ENCODE measurements at places on chromosomes 4 and X. TPM values are rescaled to one million over a fixed set of nuclear protein-coding genes. Genes with fewer than 3 reads are reported as not detected.

- H3K36me3 ChIP-seq, result no peaks in the 10 kb centered on the region
- no peaks in the 10 kb centered on the region for H3K27me3 ChIP-seq
- H3K4me3 ChIP-seq, result no peak overlapping the region
- no peaks in the 10 kb centered on the region for H3K4me1 ChIP-seq
- no peak overlapping the region for H3K27ac ChIP-seq
Observed at GRCh38 chrX:120660637-120661036, 30.8 kb upstream of the C1GALT1C1 start.

DNA sequence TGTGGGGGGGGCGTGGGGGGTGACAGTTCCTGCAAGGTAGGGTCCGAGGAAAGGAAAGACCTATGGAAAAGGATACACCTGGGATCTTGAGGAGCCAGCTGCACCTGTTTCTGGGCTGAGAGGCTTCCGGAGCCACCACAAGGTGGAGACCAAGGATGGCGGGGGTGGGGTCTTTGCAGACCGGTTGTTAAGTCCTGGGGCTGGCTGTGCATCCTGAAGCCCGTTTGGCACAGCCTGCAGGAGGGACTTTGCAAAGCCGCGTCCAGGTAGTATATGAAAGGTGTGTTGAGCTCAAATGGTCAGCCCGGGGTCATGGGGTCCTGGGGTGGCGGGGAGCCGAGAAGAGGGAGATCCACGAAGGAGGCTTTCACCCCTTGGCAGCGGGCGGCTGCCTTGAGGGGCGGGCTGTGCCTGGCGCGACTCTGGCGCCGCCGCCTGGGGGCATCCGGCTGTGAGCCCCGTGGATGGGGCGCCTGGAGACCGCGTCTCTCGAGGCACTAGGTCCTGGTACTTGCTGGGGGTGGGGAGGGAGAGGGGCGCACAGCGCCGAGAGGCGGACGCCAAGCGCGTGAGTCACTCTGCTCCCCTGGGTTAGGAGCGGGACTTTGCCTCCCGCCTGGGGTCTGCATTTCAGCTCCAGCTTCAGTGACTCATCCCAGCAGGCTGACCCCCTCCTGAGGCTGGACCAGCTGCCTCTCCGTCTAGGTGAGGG, 58.2 kb upstream of the DYNLT3 start:
- no peak for DNase-seq
- no peak overlapping the region for H3K27ac ChIP-seq
- H3K36me3 ChIP-seq, result no peaks in the 10 kb centered on the region
- H3K27me3 ChIP-seq, result peaks cover 21% of the 10 kb centered on the region

DNA sequence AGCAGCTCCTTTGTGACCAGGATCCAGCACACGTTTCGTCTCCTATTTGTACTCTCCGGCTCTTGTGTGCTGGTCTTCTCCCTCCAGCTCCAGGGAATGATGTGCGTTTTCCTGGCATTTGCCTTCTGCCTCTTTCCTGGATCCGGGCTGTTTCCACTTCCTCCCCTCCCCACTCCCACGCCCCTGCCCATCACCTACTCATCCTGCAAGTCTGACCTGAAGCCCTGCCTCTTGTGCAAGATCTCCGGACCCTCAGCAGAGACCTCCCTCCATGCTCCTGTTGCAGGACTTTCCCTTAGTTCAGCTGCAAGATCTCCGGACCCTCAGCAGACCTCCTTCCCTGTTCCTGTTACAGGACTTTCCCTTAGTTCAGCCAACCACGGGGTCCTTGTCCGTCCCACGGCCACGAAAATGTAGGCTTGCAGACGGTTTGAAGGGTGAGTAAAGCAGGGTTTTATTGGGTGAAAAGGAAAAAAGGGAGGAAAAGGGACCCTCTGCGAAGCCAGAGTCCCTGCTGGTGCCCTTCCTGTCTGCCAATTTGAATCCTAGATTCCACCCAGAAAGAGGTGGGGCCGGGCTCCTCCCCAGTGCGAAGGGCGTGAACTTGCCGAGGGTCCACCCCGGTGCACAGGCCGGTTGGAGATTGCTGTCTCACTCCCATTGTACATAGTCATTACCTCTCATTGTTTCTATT, 74.4 kb upstream of the IRF2 start:
- H3K4me3 ChIP-seq, result no peak overlapping the region
- H3K36me3 ChIP-seq, result no peaks in the 10 kb centered on the region
- DNase-seq, result no peak
- no peaks in the 10 kb centered on the region for H3K4me1 ChIP-seq
- H3K27me3 ChIP-seq, result no peaks in the 10 kb centered on the region

- no peaks in the 10 kb centered on the region for H3K27me3 ChIP-seq
- no peaks in the 10 kb centered on the region for H3K4me1 ChIP-seq
- no peaks in the 10 kb centered on the region for H3K36me3 ChIP-seq
- no peak overlapping the region for H3K4me3 ChIP-seq
- no peak overlapping the region for H3K27ac ChIP-seq
Observed at GRCh38 chr4:144213371-144213770, 72.9 kb upstream of the GYPA start.

- DNase-seq, result no peak
- H3K27me3 ChIP-seq, result no peaks in the 10 kb centered on the region
- no peaks in the 10 kb centered on the region for H3K4me1 ChIP-seq
- H3K4me3 ChIP-seq, result no peak overlapping the region
Observed at GRCh38 chr4:148196164-148196563, 246.1 kb downstream of the NR3C2 start.

DNA sequence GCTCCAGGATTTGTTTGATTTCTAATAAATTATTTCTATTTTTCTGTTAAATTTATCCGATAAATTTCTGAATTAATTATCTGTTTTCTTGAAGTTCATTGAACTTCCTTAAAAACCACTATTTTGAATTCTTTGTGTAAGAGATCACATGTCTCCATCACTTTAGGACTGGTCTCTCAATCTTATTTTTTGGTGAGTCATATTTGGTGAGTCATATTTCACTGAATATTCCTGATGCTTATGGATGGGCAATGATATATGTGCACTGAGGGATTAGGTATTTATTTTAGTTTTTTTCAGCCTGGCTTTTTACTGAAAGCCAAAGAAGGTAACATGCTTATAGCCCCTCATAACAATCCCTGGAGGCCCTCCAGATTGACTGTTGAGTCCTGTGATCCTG, 48.5 kb upstream of the IL15 start:
- H3K27ac ChIP-seq, result no peak overlapping the region
- no peak for DNase-seq
- H3K27me3 ChIP-seq, result no peaks in the 10 kb centered on the region

DNA sequence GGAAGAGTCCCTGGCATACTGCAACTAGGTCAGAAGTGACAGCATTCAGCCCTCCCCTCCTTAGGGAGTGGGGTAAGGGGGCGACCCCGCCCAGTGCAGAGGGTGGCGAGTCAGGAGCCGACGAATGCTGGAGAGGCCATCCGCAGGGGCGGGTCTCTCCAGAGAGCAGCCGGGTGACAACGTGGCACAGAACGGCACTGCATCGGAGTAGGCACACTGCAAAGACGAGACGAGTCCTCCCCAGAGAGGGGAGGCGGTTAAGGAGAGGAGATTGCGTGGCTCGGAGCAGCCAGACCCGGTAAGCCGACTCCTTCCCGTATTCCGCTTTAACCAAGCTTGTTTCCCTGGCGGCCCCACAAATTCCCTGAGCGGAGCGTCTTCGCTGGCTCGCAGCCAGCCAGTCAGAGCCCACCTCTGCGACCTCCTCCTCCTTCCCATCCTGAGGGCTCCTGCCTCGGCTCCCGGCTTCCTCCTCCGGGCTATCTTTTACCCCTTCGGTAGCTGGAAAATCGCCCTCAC, 54.9 kb downstream of the LINC00632 start:
- H3K4me1 ChIP-seq, result peaks cover 9% of the 10 kb centered on the region
- peak overlapping the region; percentile 37 for H3K4me3 ChIP-seq
- no peak for DNase-seq
- no peaks in the 10 kb centered on the region for H3K36me3 ChIP-seq

DNA sequence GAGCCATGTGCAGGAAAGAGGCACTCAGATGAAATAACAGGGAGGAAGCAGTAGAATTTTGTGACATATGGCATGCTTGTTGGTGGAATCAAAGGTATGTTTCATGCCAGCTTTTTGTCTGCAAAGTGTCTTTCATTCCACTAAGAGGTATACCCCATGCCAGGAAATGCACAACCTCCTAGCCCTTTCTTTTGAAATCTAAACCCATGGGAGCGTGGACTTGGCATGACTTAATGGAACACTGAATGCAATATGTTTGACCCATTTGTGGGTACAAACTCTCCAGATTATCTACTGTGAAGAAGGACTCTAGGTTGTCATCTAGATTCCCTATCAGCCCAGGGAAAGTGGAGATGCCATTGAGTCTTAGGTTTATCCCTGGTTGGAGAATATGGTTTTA, 338.3 kb upstream of the TEX13C start:
- DNase-seq, result no peak
- no peak overlapping the region for H3K4me3 ChIP-seq
- no peaks in the 10 kb centered on the region for H3K4me1 ChIP-seq
- H3K27me3 ChIP-seq, result no peaks in the 10 kb centered on the region
- H3K27ac ChIP-seq, result no peak overlapping the region

- DNase-seq, result no peak
- H3K27me3 ChIP-seq, result peaks cover 2% of the 10 kb centered on the region
- no peaks in the 10 kb centered on the region for H3K36me3 ChIP-seq
- H3K4me3 ChIP-seq, result no peak overlapping the region
- no peak overlapping the region for H3K27ac ChIP-seq
Observed at GRCh38 chr4:151484396-151485102, 75.6 kb downstream of the FHIP1A start.

GRCh38 chr4:137623013-137623412, 90.7 kb upstream of the PCDH18 start:
- H3K27ac ChIP-seq, result no peak overlapping the region
- no peak for DNase-seq
- no peaks in the 10 kb centered on the region for H3K27me3 ChIP-seq
- no peak overlapping the region for H3K4me3 ChIP-seq

- H3K4me3 ChIP-seq, result no peak overlapping the region
- no peaks in the 10 kb centered on the region for H3K27me3 ChIP-seq
- no peaks in the 10 kb centered on the region for H3K36me3 ChIP-seq
- no peak for DNase-seq
- H3K4me1 ChIP-seq, result no peaks in the 10 kb centered on the region
- no peak overlapping the region for H3K27ac ChIP-seq
Observed at GRCh38 chr4:119204916-119205315, 7.6 kb upstream of the USP53 start.

GRCh38 chr4:185735866-185736400, 76.1 kb downstream of the SORBS2 start:
- no peaks in the 10 kb centered on the region for H3K27me3 ChIP-seq
- no peak for DNase-seq
- no peak overlapping the region for H3K4me3 ChIP-seq
- no peaks in the 10 kb centered on the region for H3K4me1 ChIP-seq
- no peaks in the 10 kb centered on the region for H3K36me3 ChIP-seq

GRCh38 chrX:38679695-38680094, 118.4 kb downstream of the TSPAN7 start:
- H3K4me3 ChIP-seq, result no peak overlapping the region
- H3K27me3 ChIP-seq, result no peaks in the 10 kb centered on the region
- H3K27ac ChIP-seq, result no peak overlapping the region
- H3K4me1 ChIP-seq, result no peaks in the 10 kb centered on the region
- no peaks in the 10 kb centered on the region for H3K36me3 ChIP-seq

GRCh38 chr4:21763855-21764254, 184.7 kb downstream of the KCNIP4 start:
- H3K4me3 ChIP-seq, result no peak overlapping the region
- no peaks in the 10 kb centered on the region for H3K4me1 ChIP-seq
- H3K27me3 ChIP-seq, result no peaks in the 10 kb centered on the region
- no peak overlapping the region for H3K27ac ChIP-seq
- no peak for DNase-seq

DNA sequence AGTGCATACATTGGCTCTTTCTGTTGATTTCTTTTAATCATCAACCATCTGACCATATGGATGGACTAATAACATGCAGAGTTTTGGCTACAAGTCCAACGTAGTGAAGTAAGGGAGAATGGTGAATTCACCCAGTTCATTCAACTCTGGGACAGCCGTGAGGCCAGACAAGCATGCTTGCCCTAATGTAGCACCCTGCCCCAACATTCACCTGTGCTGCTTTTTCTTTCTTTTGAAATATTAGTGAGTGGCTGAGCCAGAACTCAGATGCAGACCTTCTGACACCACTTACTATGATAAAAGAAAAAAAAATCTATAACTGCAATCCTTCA, 17.5 kb downstream of the ARSJ start:
- no peak for DNase-seq
- H3K4me1 ChIP-seq, result no peaks in the 10 kb centered on the region
- H3K27ac ChIP-seq, result no peak overlapping the region

- no peaks in the 10 kb centered on the region for H3K36me3 ChIP-seq
- H3K27ac ChIP-seq, result no peak overlapping the region
- H3K27me3 ChIP-seq, result no peaks in the 10 kb centered on the region
- H3K4me3 ChIP-seq, result no peak overlapping the region
- no peaks in the 10 kb centered on the region for H3K4me1 ChIP-seq
Observed at GRCh38 chr4:41413670-41414411, 124.1 kb upstream of the LIMCH1 start.

- no peak for DNase-seq
- H3K4me1 ChIP-seq, result no peaks in the 10 kb centered on the region
- no peaks in the 10 kb centered on the region for H3K36me3 ChIP-seq
- no peaks in the 10 kb centered on the region for H3K27me3 ChIP-seq
- H3K4me3 ChIP-seq, result no peak overlapping the region
Observed at GRCh38 chrX:100264200-100264599, 145.9 kb downstream of the PCDH19 start.

The FLNA gene
- 1,022 TPM for total RNA-seq

The CACNA1F gene
- total RNA-seq, result 1.2 TPM

The CNGA1 gene
- total RNA-seq, result not detected

The F11 gene
- total RNA-seq, result not detected

The EPHA5 gene
- not detected for total RNA-seq

The MAGEB17 gene
- not detected for total RNA-seq

The ANK2 gene
- 0.36 TPM for total RNA-seq

The EXOC1L gene
- not detected for total RNA-seq

The ZFP92 gene
- 0.11 TPM for total RNA-seq
